ENCODE measurements at places on chromosomes 4 and X.

GRCh38 chr4:136811496-136812077 lies 720.7 kb downstream of the PCDH18 start:
- DNase-seq, result no peak

- no peak for DNase-seq
Measured at GRCh38 chr4:38574559-38575333, 89.3 kb upstream of the KLF3 start.

DNA sequence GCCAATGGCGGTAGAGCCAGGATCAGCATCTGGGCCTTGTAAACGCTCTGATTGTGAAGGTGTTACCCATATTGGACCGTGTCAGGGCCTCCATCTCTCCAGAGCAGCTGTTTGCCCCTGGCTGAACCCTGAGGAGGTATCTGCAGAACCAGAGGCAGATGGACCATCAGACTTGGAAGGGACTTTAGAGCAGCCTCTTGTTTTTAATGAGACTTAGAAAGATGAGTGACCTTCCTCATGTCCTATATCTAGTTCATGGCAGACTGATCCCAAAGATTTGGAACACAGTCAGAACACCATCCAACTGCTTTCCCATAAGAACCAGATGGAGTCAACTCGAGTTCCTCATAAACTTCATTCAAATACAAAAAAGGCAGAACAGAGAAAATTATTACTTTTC lies 135.1 kb upstream of the MSX1 start:
- no peak for DNase-seq

GRCh38 chr4:179248821-179249220 lies 1806.6 kb upstream of the AGA start:
- DNase-seq, result no peak

- DNase-seq, result no peak
Measured at GRCh38 chrX:77118686-77119085, 328.5 kb upstream of the FGF16 start.

DNA sequence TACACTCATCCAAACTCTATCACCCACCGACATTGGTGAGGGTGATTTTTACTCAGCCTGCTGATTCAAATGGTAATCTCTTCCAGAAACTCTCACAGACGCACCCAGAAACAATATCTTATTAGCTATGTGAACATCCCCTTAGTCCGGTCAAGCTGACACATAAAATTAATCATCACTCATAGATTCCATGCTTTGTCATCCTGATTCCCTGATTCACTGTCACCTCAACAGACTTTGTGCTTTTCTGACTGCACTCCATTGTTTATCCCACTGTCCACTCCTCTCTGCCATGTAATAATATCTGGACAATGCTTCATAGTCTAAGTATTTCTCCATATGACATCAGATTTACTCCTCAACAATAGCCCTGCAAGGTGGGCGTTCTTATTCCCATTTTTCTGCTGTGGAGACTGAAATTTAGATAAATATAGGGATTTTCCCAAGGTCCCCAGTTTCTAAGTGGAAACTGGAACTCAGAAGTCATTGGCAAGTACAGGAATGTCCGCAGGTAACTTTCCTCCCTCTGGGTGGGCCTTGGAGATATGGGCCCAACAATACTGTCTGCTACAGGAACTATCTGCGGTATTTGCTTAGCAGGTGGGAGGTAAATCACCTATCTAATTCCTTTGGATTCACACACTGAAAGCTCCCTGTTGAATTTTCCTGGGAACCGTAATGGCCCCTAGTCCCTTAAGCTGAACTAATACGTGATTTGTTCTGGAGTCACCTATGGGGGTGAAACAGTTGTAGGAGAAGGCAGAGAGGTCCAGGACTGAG lies 228.6 kb upstream of the BCOR start:
- DNase-seq, result no peak

DNA sequence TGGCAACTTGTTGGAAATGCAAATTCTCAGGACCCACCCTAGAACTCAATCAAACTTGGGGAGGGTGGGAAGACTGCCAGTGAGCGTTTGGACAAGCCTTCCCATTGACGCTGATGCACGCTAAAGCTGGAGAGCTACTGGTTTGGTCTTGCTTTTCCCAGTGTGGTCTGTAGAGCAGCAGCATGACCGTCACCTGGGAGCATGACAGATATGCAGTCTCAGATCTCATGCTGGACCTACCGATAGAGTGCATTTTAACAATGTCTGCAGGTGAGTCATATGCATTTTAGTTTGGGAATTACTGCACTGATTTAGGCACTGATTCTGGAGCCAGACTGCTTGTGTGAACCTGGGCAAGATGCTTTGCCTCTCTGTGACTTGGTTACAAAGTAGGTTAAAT lies 27.2 kb downstream of the HPF1 start:
- DNase-seq, result no peak

DNA sequence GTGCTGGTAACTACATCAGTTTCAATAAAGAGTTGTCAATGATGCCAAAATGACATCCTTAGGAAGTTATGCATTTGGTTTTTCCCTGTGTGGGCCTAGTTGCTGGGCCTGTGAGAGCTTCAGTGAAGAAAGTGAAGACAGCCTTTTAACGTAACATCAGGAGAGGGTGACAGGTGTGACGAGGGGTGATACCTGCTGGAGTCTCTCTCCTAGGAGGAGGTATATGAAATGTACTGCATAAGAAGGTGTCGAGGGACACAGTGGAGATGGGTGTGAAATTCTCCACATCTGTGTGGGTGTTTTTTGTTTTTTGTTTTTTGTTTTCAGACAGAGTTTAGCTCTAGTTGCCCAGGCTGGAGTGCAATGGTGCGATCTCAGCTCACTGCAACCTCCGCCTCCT lies 49.2 kb downstream of the EVC start:
- no peak for DNase-seq

DNA sequence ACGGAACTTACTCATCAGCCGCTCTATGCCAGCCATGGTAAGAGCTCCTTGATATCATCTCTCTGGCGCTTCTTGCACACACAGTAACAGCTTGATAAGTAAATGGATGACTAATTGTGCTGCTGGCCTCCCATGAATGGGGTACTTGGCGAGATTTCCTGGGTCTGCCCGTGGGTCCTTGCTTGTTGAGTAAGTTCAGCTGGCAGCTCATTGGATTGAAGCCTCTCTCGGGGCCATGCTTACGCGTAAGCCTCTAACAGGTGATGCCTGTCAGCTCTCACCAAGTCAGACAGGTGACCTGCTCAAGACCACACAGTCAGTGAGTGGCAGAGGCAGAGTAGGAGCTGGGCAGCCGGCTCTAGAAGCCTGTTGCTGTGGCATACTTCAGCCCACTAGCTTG lies 7.7 kb downstream of the NSG1 start:
- no peak for DNase-seq

Data from stimulated activated CD8-positive, alpha-beta memory T cell treated with anti-CD3 and anti-CD28 coated beads, Interleukin-7, amount 100 ng/mL, for 24 hours (primary cell).